HCT116 (cell line): ENCODE measurements at places on chromosomes 7 and 10. TPM values are rescaled to one million over a fixed set of nuclear protein-coding genes. Genes with fewer than 3 reads are reported as not detected.

DNA sequence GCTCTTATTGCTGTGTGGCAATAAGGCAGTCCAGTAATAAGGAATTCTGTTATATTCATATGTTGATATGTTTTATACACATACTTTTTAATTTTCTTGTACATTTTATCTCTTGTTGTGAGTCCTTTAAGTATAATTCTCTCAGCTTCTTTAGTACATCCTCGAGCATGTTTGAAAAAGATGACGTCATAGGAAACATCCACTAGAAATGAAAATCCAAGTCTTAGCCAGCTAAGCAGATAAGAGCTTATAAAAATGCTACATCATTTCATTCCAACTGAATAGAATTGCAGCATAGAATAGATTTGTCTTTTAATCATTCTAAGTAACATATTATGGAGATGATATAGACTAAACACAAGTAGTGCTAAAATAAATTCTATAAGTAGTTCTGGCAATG lies 283.7 kb upstream of the FZD1 start:
- H3K4me3 ChIP-seq, result no peak overlapping the region
- H3K4me1 ChIP-seq, result no peaks in the 10 kb centered on the region
- DNase-seq, result no peak
- no peak overlapping the region for H3K27ac ChIP-seq
- H3K36me3 ChIP-seq, result no peaks in the 10 kb centered on the region

- no peaks in the 10 kb centered on the region for H3K36me3 ChIP-seq
- H3K4me1 ChIP-seq, result peaks cover 28% of the 10 kb centered on the region
These were observed 73.6 kb downstream of the ATXN7L1 start for GRCh38 chr7:105802604-105803428.

- H3K36me3 ChIP-seq, result no peaks in the 10 kb centered on the region
- DNase-seq, result no peak
These were observed 56.1 kb upstream of the GRB10 start for GRCh38 chr7:50838675-50839377.

Gene EN2
- total RNA-seq, result 0.32 TPM

Gene SPDYE18
- 0.37 TPM for total RNA-seq

Gene PRKG1
- total RNA-seq, result 1.4 TPM
